ENCODE measurements at places on chromosomes 7 and 10. TPM values are rescaled to one million over a fixed set of nuclear protein-coding genes. Genes with fewer than 3 reads are reported as not detected.

DNA sequence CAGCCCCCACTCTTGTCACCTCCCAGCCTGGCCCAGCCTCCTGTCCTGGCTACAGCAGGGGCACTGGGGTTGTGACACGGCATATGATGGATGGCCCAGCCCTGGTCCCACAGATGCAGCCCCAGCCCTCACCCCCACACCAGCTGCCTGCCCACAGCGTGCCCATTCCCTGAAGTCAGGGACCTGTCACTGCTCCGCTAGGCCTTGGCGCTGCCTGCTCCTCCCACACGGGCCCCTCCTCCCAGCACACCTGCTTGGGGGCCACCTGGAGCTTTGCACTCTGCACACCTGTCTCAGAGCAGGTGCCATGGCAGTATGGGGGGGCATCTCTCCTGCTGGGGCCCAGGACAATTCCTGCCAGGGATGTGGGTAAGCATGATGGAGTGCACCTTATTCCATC, 3.5 kb downstream of the GCK start:
- H3K4me3 ChIP-seq = no peak overlapping the region
- no peaks in the 10 kb centered on the region for H3K27me3 ChIP-seq
- no peak overlapping the region for H3K27ac ChIP-seq
- DNase-seq = no peak
- H3K36me3 ChIP-seq = no peaks in the 10 kb centered on the region
- H3K4me1 ChIP-seq = peaks cover 12% of the 10 kb centered on the region

DNA sequence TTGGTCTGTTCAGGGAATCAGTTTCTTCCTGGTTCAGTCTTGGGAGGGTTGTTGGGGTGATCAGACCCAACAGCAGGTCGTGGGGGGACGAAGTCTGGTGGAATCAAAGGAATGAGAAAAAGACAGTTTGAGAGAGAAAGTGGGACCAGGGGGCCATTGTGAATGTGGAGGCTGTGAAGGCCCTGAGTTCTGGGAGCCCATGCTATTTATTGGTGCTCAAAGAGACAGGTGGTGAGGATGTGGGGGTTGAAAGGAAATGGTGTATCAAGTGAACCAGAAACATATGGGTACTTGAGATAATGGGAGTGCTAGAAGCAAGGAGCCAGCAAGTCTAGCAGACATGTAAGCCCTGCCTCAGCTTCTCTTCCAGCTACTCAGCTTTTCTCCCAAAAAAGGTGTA, 84.1 kb downstream of the CCSER2 start:
- H3K4me1 ChIP-seq = no peaks in the 10 kb centered on the region
- H3K27ac ChIP-seq = no peak overlapping the region
- no peak for DNase-seq
- H3K36me3 ChIP-seq = no peaks in the 10 kb centered on the region
- no peak overlapping the region for H3K4me3 ChIP-seq
- H3K27me3 ChIP-seq = no peaks in the 10 kb centered on the region

GRCh38 chr7:85103357-85103756, 83.5 kb downstream of the SEMA3D start:
- H3K36me3 ChIP-seq = no peaks in the 10 kb centered on the region
- peak overlapping the region; percentile 4 for H3K4me3 ChIP-seq
- H3K4me1 ChIP-seq = peaks cover 33% of the 10 kb centered on the region
- peak overlapping the region; percentile 34 for H3K27ac ChIP-seq

- H3K36me3 ChIP-seq = peaks cover 57% of the 10 kb centered on the region
- peak overlapping the region; percentile 52 for H3K27ac ChIP-seq
- H3K4me3 ChIP-seq = no peak overlapping the region
- H3K4me1 ChIP-seq = peaks cover 8% of the 10 kb centered on the region
- H3K27me3 ChIP-seq = no peaks in the 10 kb centered on the region
Measured at GRCh38 chr10:97463363-97464132, 17.6 kb downstream of the ZDHHC16 start.

- H3K4me3 ChIP-seq = no peak overlapping the region
- no peaks in the 10 kb centered on the region for H3K4me1 ChIP-seq
- DNase-seq = no peak
- H3K36me3 ChIP-seq = no peaks in the 10 kb centered on the region
- H3K27me3 ChIP-seq = no peaks in the 10 kb centered on the region
- no peak overlapping the region for H3K27ac ChIP-seq
Measured at GRCh38 chr7:13069841-13070240, 382.4 kb downstream of the ARL4A start.

DNA sequence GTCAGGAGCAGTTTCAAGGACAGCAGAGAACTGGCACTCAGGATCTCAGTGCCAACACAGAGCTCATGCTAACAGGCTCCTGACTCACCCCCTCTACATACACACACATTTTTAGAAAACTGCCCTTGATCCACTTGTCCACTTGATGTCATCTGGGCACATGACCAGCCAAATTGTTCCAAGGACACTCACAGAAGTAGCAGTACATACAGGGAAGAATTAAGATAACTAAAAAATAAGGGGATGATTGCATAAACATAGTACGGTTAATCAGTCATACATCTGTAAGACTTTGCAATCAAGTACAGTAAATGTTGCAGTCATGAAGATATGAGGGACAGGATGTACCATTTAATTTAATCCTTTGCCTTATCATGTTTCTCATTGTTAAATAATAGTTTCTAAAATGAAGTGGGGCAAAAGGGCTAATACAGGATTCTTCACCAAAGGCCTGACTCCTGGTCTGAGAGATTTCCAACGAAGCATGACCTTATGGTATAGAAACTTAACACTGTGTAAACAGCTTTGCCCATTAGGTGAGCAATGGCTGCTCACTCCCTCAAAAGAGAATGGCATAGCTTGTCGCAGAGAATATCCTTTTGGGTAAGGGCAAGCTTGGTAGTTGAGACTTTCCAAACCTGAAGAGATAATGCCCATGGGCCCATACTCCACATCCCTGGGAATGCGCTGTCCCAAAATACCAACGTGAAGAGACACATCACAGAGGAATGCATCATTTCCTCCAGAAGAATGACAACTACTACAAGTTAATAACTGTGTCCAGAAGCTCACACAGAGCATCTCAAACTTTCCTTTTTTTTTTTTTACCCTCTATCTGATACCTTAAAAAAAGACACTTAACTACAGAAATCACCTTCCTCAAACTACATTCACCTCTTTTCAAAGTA, 94.1 kb downstream of the ARMH3 start:
- H3K36me3 ChIP-seq = 0 out of 2 replicates have a peak, but pooled peaks cover 4% of the 10 kb centered on the region
- H3K27me3 ChIP-seq = no peaks in the 10 kb centered on the region
- H3K4me1 ChIP-seq = peaks cover 18% of the 10 kb centered on the region
- peak; percentile 78 for DNase-seq
- H3K27ac ChIP-seq = peak overlapping the region; percentile 58

- no peak overlapping the region for H3K4me3 ChIP-seq
- DNase-seq = no peak
- H3K27me3 ChIP-seq = no peaks in the 10 kb centered on the region
- no peaks in the 10 kb centered on the region for H3K36me3 ChIP-seq
- no peak overlapping the region for H3K27ac ChIP-seq
Measured at GRCh38 chr7:14691034-14691433, 211.5 kb downstream of the DGKB start.

DNA sequence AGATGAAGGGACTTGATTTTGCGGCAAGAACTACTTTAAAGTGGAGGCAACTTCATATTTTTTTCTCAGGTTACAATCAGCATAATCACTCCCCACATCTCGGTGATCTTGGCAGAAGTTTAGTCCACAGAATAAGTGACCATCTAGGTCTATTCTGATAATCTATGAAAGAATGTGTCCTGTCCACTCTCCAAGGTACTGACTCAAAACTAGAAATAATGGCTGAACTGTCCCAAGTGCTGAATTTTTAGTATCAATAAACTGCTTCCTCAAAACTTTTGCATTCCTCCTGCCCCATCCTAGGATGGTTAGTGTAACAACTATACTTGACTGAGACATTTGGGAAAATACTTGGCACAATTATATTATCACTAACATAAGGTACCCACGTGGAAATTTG, 10.9 kb upstream of the CHRM2 start:
- no peaks in the 10 kb centered on the region for H3K4me1 ChIP-seq
- no peak overlapping the region for H3K4me3 ChIP-seq
- no peak overlapping the region for H3K27ac ChIP-seq
- H3K27me3 ChIP-seq = 0 out of 2 replicates have a peak, but pooled peaks cover 3% of the 10 kb centered on the region

DNA sequence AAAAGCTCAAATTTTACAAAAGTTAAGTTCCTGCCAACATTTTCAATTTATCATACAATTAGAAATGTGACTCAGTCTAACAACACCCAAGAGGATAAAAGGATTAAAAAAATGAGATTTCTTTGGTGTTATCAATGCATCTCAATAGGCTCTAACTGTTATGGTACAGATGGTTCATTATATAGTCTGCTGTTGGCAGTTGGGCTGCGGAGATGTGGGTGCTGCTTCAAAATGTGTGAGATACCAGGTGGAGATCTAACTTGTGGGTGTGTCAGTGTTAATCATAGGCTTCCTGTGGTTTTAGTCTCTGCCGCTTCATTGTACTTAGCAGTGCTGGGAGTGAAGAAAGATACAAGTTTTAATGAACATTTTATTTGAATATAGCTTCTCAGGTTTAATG, 231.2 kb downstream of the EXOC4 start:
- peaks cover 8% of the 10 kb centered on the region for H3K4me1 ChIP-seq
- H3K36me3 ChIP-seq = no peaks in the 10 kb centered on the region
- DNase-seq = no peak
- H3K27me3 ChIP-seq = no peaks in the 10 kb centered on the region
- no peak overlapping the region for H3K4me3 ChIP-seq

DNA sequence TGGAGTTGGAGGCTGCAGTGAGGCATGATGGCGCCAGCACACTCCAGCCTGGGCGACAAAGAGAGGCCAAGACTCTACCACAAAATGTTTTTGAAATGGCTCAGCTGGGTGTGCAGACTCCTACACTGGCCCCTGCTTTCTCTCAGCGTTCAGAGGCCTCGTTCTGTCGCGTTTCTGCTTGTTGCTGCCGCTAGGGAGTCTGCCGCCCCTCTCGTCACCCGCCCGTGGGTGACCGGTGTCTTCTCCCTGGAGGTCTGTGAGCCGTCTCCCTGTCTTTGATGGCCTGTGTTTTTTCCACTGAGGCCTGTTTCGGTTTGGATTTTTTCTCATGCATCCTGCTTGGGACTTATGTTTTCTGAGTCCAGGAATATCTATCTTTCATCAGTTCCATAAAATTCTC, 23.6 kb upstream of the UNCX start:
- H3K4me3 ChIP-seq = no peak overlapping the region
- H3K27me3 ChIP-seq = peaks cover 71% of the 10 kb centered on the region
- DNase-seq = no peak
- no peak overlapping the region for H3K27ac ChIP-seq

DNA sequence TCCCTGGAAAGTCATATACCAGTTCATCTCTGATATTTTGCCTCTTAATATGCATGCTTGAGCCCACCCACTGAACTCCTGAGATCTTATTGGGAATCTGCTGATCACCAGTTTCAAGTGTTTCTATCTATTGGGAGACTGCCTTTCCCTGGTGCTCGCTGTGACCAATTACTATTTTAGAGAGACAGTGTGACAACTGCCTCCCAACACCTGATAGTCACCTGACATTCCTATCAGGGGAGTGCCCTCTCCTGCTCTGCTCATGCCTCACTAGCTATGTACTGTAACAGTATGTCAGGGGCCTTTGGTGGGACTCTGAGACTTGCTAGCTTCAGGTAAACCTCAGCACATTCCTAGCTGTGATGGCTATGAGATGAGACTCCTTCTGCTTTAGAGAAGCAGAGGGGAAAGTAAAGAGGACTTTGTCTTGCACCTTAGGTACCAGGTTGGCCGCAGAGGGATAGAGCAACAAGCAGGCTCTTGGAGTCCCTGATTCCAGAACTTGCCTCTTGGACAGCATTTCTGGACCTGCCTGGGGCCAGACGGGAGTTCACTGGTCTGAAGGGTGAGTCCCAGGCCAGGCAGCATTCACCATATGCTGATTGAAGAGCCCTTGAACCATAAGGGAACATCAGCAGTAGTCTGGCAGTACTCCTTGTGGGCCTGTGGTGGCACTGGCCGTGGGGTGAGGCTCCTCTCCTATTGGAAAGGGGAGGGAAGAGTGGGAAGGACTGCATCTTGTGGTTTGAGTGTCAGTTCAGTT, 34.4 kb upstream of the ARHGAP12 start:
- H3K27ac ChIP-seq = no peak overlapping the region
- no peaks in the 10 kb centered on the region for H3K36me3 ChIP-seq
- peaks cover 13% of the 10 kb centered on the region for H3K4me1 ChIP-seq
- H3K4me3 ChIP-seq = no peak overlapping the region
- DNase-seq = no peak
- no peaks in the 10 kb centered on the region for H3K27me3 ChIP-seq

GRCh38 chr7:29408841-29409243, 154.8 kb upstream of the PRR15 start:
- DNase-seq = peak; percentile 89
- H3K27ac ChIP-seq = no peak overlapping the region
- no peaks in the 10 kb centered on the region for H3K36me3 ChIP-seq
- 0 out of 2 replicates have a peak, but pooled peaks cover 2% of the 10 kb centered on the region for H3K4me1 ChIP-seq
- H3K4me3 ChIP-seq = no peak overlapping the region

GRCh38 chr7:7799138-7799537, 80.7 kb upstream of the RPA3 start:
- DNase-seq = peak; percentile 30
- no peak overlapping the region for H3K4me3 ChIP-seq
- peaks cover 9% of the 10 kb centered on the region for H3K4me1 ChIP-seq
- H3K27ac ChIP-seq = no peak overlapping the region
- H3K27me3 ChIP-seq = no peaks in the 10 kb centered on the region

GRCh38 chr7:46387646-46388045, 466.6 kb upstream of the IGFBP3 start:
- H3K4me3 ChIP-seq = no peak overlapping the region
- H3K4me1 ChIP-seq = peaks cover 45% of the 10 kb centered on the region
- DNase-seq = peak; percentile 90
- H3K27me3 ChIP-seq = no peaks in the 10 kb centered on the region
- peak overlapping the region; percentile 90 for H3K27ac ChIP-seq

DNA sequence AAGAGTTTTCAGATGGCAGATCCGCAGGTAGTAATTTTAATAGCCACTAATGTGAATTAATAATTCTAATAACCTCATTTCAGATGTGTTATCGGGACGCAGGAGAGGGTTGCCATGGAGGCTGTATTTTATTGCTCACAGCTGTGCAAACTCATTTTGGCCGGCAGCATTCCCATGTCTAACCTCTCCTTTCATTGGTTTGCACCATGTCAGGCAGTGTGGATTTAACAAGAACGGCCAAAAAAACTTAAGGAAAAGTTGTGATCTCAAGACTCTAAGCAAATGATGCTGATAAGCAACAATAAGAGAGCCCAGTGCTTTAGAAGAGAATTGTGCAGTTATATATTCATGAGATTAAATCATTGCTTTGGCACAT, 88.7 kb upstream of the NRP1 start:
- peak; percentile 34 for DNase-seq
- no peak overlapping the region for H3K4me3 ChIP-seq
- H3K36me3 ChIP-seq = no peaks in the 10 kb centered on the region
- peaks cover 17% of the 10 kb centered on the region for H3K4me1 ChIP-seq
- no peaks in the 10 kb centered on the region for H3K27me3 ChIP-seq
- H3K27ac ChIP-seq = no peak overlapping the region

- H3K4me3 ChIP-seq = no peak overlapping the region
- no peaks in the 10 kb centered on the region for H3K27me3 ChIP-seq
- no peaks in the 10 kb centered on the region for H3K36me3 ChIP-seq
- DNase-seq = no peak
- H3K4me1 ChIP-seq = no peaks in the 10 kb centered on the region
Measured at GRCh38 chr7:70237256-70237655, 639.0 kb downstream of the AUTS2 start.

GJD4 gene
- total RNA-seq = not detected

ARHGAP22 gene
- total RNA-seq = 44.4 TPM

SYCE1 gene
- total RNA-seq = not detected

CDNF gene
- total RNA-seq = 0.32 TPM

PTF1A gene
- total RNA-seq = not detected

BTBD16 gene
- not detected for total RNA-seq

All from GM23248 (cell line).